Activated T-helper 1 cell treated with anti-CD3 and anti-CD28 coated beads, Interleukin-12 subunit alpha, Interleukin-12 subunit beta, Interleukin-2, Interleukin-4 antibody, amounts not matched to agents 30 ng/mL and 10 ng/mL and 1 ng/mL, durations not matched to agents 14 hours and 24 hours and 36 hours (primary cell): ENCODE measurements at places on chromosomes 4 and X. TPM values are rescaled to one million over a fixed set of nuclear protein-coding genes. Genes with fewer than 3 reads are reported as not detected.

DNA sequence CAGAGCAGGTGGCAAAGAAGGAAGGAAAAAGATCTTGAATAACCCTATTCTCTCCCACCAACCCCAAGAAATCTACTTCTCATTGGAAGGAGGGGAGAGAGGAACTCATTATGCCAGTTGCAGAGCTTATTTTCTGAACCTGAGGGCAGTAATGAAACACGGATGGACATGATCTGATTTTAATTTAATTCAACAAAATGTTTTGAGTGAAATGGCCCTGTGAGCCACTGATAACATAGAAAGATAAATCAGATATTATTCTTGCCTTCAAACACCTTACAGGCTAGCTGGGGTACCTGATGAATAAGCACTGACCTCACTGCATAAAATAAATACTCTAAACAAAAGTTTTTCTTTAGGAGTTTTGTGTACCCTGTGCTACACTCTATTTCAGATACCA is 30.3 kb downstream of the DAPP1 start:
- DNase-seq: no peak

SSX2 gene
- not detected in 2 replicates for total RNA-seq

ZNF141 gene
- total RNA-seq: 23.4 and 23.7 TPM in 2 replicates

SOD3 gene
- not detected in 2 replicates for total RNA-seq

AGTR2 gene
- not detected in 2 replicates for total RNA-seq
